ENCODE measurements at places on chromosomes 5 and 9.

- DNase-seq, result no peak
Observed at GRCh38 chr5:156383510-156384265, 56.7 kb downstream of the SGCD start.

DNA sequence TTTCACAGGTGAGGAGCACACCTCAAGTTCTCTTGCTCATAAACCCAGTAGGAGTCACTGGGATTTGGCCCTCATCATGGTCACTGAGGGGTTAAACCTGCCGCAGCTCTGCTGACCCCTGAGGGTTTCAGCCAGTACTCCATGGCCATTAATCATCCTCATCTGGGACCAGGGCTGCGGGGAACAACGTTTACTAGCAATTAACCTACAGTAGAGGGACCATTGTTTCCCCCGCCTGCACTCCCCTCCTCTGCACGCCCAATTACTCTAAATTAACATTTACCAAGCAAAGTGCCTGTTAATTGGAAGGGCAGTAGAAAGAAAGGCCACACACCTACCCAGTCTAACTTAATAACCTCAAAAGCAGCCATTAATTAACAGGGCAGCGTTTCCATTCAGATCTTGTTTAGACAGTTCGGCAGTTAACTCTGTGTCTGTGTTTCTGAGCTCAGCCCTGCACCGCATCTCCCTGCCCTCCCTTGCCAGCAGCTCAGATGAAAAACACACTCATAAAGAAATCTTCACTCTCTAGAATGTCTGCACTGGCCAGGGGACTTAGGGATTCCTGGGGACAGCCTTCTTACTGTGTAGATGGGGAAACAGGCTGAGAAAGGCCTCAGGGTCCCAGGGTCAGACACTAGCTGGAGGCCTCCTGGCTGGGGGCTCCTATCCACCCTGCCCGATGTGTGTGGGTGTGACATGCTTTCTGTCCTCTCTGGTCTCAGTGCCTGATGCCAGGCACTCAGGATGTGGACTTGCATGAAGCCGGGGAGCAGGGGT, 51.6 kb downstream of the ALG2 start:
- no peak for DNase-seq

GRCh38 chr5:150488519-150489359, 19.2 kb upstream of the NDST1 start:
- DNase-seq, result no peak

- DNase-seq, result no peak
Observed at GRCh38 chr5:33713136-33713765, 178.5 kb downstream of the ADAMTS12 start.

DNA sequence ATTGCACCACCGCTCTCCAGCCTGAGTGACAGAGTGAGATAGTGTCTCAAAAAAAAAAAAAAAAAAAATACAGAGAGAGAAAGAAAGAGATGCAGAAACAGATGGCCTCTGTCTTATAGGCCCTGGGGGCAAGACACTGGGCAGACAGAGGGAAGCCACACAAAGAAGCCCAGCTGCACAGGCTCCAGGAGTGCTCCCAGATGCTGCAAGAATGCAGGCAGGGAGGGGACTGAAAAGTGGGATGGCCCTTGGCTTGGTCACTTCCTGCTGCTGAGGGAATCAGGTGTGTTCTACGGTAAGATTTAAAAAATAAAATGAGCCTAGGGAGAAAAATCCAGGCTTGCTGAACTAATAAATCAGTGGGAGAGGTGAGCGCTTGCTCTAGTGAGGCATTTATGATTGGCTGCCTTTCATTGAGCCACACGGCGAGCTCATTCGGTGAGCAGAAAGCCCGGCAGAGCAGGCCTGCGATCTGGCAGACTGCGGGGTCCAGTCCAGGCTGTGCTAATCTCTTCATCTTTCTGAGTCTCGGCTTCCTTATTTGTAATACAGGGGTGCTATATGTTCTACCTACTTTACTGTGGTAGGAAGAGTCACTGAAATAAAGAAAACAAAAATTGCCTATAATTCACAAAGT, 80.6 kb downstream of the RAD23B start:
- no peak for DNase-seq

DNA sequence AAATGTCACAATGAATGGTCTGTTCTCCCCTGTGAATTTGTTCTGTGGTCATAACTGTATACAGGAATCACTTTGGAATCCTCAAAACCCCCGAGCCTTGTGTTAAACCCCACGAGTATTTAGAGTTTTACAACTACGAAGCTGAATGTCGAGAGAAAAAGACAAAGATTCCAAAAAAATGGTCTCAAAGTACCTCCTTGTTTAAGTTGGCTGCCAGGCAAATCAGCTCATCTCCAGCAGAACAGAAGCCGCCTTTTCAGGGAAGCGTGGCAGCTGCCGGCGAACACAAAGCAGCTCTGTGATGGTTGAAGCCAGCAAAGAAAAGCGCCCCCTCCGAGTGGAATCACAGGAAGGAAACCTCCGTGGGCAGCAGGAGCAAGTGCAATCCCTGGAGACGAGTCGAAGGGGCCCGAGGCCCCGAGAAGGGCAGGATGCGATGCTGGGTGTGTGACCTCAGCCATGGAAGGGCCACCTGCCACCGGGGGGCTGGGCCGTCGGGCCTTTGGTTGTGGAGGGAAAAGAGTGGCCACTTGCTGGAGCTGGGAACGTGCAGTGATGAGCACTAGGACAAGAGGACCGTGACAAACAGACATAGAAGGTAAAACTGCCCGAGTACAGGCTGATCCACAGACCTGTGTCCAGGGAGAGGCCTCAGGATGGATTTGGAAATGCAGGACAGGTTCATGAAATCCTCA, 706.4 kb downstream of the SEMA5A start:
- DNase-seq, result no peak

- no peak for DNase-seq
Observed at GRCh38 chr9:136470792-136471469, 11.9 kb downstream of the SEC16A start.
